ENCODE measurements at places on chromosomes 11 and 22. TPM values are rescaled to one million over a fixed set of nuclear protein-coding genes. Genes with fewer than 3 reads are reported as not detected.

Gene TKFC
- total RNA-seq, result 78.2 TPM

Gene XKR3
- total RNA-seq, result not detected

Gene NRIP3
- total RNA-seq, result 4.4 TPM

Gene RBFOX2
- 3.8 TPM for total RNA-seq

Gene VSIG2
- total RNA-seq, result not detected

- no peak for DNase-seq
Measured at GRCh38 chr11:121762820-121763219, 310.1 kb upstream of the SORL1-AS1 start.

- peak; percentile 83 for DNase-seq
Measured at GRCh38 chr22:50530877-50531545, 1.2 kb upstream of the TYMP start.

- DNase-seq, result no peak
Measured at GRCh38 chr11:64306876-64307622, 1.7 kb downstream of the ESRRA start.

DNA sequence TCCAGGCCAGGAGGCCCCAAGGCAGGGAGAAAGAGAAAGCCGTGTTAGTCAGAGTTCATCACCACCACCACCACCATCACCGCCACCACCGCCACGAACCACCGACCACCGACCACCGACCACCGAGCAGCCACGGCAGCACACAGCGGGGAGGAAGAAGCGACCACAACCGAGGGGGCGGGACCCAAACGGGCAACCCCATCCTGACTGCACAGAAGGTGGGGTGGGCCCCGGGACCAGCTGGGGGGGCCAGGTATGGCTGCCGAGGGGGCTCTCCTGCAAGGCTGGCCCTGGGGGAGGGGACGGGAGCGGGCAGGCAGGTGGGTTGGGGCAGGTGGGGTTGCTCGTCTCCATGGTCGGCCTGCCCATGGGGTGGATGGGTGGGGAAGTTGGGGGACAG lies 34.2 kb downstream of the SYT7 start:
- DNase-seq, result no peak

- no peak for DNase-seq
Measured at GRCh38 chr22:32854351-32854804, 52.9 kb downstream of the TIMP3 start.

- DNase-seq, result no peak
Measured at GRCh38 chr11:45379162-45379863, 93.2 kb upstream of the SYT13 start.

DNA sequence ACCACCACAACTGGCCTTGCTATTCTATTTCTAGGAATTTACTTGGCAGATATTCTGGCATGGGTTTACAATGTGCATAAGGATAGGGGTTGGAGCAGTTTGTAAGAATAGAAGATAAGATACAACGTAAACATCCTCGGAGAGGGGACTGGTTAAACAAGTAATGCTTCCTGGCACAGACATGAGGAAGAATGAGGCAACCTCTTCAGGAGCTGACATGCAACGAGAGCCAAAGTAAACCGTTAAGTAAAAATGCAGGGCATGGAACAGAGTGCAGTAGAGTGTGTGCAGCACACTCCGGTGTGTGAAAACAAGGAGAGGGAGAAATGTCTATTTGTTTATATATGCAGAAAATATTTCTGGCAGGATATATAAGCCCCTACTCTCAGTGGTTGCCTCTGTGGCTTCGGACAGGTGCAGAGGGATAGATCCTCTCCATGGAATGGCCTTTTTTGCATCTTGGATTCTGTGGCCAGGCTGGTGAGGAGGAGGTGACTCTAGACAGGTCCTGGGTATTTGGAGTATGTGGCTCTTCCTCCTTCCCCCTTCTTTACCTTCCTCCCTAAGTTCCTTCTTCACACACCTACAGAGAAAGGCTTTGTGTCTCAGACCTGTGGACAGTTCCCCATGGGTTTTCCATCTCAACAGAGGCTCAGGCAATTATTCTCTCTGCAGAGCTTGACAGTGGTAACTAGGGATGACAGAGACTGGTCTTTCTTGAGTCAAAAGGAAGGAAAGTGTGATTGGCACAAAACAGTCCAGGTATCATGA lies 2.5 kb downstream of the RAB36 start:
- no peak for DNase-seq

DNA sequence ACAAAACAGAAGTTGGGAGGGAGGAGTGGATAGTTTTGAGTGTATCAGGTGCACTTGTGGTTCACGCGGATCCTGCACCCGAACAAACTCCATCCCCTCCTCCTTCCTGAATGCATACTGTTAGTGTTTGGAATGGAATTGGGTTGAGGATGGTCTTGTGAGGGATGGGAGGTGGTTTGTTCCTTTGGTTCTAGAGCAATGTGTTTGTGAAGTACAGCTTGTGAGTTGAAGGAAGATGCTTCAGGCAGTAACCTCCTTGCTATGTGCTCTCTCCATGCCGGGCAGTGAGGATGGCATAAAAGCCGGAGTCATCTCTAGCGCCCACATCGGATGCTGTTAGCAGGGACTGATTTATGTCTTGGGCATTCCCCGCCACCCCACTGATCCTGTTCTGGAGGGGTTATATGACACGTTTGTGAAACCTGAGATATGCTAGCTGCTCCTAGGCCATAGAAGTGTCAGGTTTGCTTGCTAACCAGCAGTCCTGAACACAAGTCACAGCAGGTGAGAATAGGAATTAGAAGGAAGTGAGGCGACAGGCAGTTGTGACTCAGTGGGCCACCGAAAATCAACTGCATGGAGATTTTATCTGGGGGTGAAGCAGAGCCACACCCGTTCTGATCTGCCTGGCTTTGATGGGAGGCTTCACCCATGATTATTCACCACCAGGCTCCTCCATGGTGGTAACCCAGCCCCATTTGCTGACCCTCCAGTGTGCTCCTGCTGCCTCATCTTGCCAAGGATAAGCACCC lies 2.2 kb downstream of the BCR start:
- peak; percentile 47 for DNase-seq

DNA sequence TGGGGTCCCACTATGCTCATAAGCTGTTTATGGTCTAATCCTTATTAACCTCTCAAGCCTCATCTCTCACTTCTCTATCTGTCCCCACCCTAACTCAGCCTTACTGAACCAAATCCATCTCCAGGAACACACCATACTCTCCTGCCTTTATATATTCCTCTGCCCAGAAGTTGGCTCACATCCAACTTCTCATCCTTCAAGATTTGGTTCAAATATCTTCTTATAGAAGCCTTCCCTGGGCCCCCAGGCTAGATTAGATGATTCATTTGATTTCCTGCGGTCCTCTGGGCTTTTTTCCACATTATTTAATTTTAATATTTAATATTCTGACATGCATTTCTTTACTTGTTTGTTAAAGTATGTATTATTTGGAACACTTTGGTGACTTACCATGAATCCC lies 23.2 kb downstream of the MEI1 start:
- DNase-seq, result no peak

DNA sequence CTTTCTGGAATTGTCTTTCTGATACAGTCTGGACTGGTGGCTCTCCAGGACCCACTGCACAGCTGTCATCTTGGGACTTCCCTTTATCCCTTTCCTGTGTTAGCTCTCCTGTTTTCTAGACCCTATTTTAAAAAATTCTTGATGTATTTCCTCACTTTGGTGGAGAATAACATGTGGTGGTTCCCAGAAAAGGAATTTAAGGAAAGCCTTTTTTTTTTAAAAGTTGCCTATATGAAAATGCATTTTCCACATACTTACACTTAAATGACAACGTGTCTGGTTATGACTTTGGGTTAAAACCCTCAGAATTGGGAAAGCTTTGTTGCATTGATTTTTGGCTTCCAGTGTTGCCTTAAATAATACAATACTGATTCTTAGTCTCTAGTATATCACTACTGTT lies 400.7 kb downstream of the TMEM135 start:
- DNase-seq, result no peak

DNA sequence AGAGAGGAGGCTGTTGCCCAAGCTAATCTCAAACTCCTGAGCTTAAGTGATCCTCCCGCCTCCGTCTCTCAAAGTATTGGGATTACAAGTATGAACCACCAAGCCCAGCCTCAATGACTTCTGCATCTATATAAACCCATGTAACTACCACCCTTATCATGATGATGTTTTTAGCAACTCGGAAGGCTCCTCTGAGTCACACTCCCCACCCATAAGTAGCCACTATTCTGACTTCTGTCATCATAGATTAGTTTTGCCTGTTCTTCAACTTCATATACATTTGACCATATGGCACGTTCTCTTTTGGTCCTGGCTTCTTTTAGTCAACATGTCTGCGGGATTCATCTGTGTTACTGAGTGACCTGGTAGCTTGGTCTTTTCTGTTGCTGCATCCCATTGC lies 6.4 kb upstream of the FOSL1 start:
- DNase-seq, result no peak

DNA sequence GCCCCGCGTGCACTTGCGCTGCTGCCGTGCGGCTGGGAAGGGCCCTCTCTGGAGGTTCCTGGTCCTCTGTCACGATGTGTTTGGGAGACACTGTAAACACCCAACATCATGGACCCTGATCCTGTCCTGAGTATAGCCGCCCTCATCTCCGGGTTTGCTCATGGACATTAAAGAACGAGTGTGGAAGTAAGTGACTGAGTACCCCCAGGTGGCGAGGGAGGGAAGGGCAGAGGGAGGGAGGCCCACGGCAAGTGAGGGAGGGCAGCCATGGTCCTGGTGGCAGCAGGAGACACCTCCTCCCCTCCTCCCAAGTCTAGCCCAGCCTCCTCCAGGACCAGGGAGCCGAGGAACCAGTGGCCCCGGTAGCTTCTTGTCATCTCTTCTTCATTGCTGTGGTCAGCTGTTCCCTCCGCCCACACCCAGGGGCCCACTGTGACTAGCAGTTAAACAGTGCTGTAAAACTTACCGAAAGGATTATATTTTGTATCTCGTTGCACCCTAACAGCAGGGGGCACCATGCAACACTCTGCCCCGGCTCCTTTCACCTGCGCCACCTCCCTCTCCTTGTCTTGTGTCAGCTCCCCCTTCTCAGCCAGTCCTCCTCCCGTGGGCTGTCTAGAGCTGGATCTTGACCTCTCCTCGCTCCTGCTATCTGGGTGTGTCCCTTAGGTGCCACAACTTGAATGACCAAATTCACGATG lies 566.5 kb upstream of the B3GAT1 start:
- DNase-seq, result no peak

- no peak for DNase-seq
Measured at GRCh38 chr11:14312736-14313438, 46.1 kb downstream of the RRAS2 start.

- DNase-seq, result no peak
Measured at GRCh38 chr11:77213029-77213579, 85.1 kb downstream of the MYO7A start.

- DNase-seq, result no peak
Measured at GRCh38 chr22:30362651-30363281, 6.0 kb downstream of the CCDC157 start.
